Stimulated activated CD4-positive, alpha-beta T cell treated with anti-CD3 and anti-CD28 coated beads, Interleukin-1b, Interleukin-23, amount 100 ng/mL, for 1 hour (primary cell): ENCODE measurements at places on chromosomes 3 and 15.

DNA sequence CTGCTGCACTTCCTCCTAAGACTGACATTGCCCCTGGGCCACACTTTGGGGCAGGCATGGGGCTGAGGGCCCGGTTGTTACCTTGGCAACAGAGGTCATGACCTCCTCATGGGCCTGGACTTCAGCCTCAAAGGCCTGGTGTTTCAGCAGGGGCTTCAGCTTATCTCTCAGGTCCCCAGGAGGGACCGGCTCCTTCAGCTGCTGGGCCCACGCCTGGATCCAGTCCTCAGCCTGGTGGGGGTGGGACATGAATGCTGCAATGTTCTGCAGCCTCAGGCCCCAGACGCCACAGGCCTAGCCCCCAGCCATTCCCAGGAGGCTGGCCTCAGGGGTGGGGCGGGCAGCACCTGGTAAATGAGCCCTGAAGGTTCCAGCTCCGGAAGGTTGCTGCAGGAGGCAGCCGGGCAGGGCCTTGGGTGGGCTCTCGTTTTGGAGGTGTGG, 27.6 kb downstream of the SPTBN5 start:
- no peak for DNase-seq

GRCh38 chr15:63999177-63999576, 47.1 kb downstream of the DAPK2 start:
- DNase-seq: no peak

- DNase-seq: no peak
Observed at GRCh38 chr15:73637527-73637926, 4.3 kb upstream of the NPTN start.

DNA sequence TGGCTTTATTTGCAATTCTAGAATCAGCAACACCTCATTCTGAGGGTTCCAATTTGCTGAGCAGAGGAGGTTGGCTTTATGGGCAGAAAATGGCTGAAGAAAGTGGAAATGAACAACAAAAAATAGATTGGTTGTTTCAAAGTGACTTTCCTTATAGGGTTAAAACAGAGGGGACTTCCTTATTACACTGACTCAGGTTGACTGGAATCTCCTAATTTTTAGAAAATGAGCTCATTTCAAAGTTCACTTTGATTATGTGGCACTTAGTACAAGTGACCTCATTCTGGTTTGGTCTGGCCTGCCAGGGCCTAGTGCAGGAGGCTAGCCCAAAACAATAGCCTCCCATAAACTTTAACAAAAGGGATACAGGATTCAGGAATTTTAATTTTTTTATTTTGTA, 41.4 kb downstream of the NFKBIZ start:
- DNase-seq: no peak

- no peak for DNase-seq
Observed at GRCh38 chr15:70947351-70948335, 55.0 kb downstream of the LRRC49 start.

DNA sequence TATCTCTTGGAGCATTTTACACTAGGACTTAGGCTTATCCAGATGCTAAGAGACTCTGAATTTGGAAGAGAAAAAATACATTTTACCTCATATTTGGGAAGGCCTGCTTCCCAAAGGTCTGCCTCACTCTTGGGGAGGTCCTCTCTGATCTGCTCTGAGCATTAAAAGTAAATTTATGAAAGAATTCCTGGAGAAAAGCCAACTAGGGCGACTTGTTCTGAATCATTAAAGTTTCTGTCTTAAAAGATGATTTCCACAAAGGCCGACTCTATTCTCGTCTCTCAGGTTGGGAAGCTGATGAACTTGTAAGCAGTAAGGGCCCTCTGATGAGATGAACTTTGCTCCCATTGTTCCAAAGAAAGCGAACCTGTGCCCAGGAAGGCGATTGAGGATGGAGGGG, 48.7 kb upstream of the HES1 start:
- DNase-seq: no peak

DNA sequence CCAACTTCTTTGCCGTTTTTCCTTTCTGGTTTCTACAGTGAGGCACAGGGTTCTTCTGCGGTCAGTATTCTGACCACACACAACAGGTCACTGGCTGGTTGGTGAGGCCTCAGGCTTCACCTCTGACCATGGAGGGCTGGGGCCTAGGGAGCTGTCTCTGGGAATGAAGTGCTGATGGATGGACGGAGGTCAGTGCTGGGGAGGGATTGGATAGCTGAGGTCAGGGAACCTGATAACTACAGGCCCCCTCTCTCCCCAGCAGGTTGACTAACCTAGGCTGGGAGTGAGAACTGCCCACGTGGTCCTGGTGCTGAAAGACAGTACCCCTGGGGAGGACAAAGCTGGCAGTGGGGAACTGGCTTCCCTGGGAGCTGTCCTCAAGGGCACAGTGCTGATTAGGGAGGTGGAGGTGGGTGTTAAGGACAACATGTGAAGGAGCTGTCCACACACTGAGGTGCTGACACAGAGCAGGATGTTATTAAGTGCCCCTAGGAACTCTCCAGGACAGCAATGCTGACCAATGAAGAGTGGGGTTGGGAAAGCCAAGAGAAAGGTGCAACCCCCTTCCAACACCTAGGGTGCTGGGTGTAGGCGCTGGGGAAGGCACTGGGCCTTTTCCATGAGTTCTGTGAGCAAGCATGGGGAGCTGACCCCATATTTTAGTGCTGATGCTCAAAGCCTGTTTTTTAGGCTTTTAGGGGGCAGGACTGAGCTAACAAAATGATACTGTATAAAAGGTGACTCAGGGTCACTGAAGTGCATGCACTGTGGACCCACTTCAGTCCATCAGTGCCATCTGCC, 45.2 kb downstream of the ATP2B2 start:
- no peak for DNase-seq

DNA sequence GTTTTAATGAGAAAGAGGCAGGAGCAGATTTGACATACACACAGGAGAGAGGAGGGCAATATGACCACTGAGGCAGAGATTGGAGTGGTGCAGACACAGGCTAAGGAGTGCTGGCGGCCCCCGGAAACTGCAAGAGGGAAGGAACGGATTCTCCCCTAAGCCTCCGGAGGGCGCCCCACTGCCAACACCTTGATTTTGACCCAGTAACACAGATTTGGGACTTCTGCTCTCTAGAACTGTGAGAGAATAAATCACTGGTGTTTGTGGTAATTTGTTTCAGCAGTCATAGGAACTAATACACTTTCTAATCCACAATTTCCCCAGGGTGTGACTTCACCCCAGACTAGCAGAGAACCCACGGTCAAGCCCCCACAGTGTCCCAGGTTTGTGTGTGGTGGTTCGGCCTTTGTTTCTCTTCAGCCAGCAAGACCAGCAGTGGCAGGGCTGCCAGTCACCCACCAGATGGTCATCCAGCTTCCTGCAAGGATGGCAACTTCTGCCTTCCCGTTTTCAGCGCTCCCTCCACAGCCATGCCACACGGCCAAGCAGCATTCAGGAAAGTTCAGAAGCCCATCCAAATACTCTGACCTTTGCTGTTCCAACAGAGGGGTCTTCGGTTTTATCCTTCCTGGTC, 23.6 kb upstream of the TSPAN3 start:
- no peak for DNase-seq

GRCh38 chr3:154552338-154552737, 122.3 kb upstream of the GPR149 start:
- DNase-seq: no peak

GRCh38 chr3:194396859-194397756, 2.0 kb downstream of the GP5 start:
- no peak for DNase-seq

- no peak for DNase-seq
Observed at GRCh38 chr3:39453134-39453533, 14.3 kb upstream of the MOBP start.

GRCh38 chr15:95091444-95091843, 860.1 kb downstream of the MCTP2 start:
- no peak for DNase-seq

- no peak for DNase-seq
Observed at GRCh38 chr3:65856907-65857306, 181.8 kb downstream of the MAGI1 start.

GRCh38 chr15:98071786-98072185, 111.3 kb downstream of the ARRDC4 start:
- DNase-seq: no peak

GRCh38 chr15:61017627-61018026, 211.5 kb downstream of the RORA start:
- DNase-seq: no peak

- DNase-seq: no peak
Observed at GRCh38 chr3:15291589-15292541, 40.5 kb downstream of the SH3BP5 start.

GRCh38 chr3:136682740-136683312, 69.4 kb downstream of the STAG1 start:
- no peak for DNase-seq

GRCh38 chr15:81475926-81476325, 101.9 kb upstream of the TMC3 start:
- DNase-seq: no peak

- no peak for DNase-seq
Observed at GRCh38 chr3:174072675-174073074, 675.1 kb downstream of the NLGN1 start.

- no peak for DNase-seq
Observed at GRCh38 chr3:188976407-188976806, 195.4 kb upstream of the TPRG1 start.

DNA sequence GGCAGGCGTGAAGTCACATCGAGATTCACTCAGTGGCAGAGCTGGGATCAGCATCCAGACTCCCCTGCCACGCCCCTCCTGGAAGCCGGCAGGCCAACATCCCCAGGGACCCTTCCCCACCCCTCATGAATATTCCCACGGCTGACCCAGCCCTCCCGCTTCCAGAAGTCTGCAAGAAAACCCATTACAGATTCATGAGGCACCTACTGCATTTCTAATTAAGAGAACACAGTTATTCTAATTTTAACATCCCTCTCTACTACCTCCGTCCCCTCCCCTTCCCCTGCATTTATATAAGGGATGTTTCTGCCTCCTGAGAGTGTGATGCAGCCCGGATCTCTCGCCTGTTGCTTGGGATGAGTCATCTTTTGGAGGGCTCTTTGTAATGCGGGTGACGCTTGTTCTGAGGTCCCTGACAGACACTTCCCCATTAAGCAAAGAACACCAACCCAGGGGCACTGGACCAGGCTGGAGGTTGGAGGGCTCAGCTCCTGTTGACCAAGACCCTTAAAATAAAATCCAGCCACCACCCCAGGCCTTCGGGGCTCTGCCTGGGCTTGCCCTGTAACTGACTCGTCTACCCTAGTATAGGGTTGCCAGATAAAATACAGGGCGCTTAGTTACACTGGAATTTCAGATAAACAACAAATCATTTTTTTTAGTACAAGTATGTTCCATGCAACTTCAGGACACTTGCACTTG, 118.7 kb downstream of the NUP210 start:
- no peak for DNase-seq

DNA sequence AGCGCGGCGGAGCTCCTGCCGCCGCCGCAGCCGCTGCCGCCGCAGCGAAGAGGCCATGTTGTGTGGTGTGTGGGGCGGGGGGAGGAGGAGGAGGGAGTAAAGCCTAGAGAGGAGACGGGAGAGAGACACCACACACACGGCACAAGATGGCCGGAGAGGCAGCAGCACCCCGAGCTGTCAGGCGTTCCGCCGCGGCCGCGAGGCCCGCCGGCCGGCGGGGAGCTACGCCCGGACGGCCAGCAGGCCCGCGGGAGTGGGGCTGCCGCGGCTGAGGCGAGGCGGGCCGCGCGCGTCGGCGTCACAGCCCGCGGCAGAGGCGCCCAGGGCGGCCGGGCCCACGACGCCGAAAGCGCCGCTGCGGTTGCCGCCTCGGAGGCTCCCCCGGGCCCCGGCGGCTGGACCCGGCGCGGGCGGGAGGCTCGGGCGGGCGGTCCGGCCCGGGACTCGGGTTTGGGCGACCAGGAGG, 17.4 kb upstream of the CHD2 start:
- no peak for DNase-seq

DNA sequence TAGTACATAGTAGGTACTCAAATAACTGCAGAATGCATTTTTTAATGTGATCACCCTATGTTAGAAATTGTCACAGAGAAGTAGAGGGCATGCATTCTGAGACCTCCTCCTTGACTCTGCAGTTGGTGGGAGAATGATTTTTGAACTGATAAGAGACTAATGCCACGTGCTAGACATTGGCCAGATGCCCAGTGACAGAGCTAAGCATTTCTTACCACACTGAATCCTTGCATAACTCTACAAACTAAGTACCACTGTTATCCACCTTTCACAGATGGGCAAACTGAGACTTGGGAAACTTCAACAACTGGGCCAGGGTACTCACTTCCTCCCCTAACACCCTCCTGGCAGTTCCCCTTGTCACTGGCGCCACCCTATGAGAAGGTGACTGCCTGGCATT, 33.5 kb upstream of the SPATA12 start:
- DNase-seq: no peak

- no peak for DNase-seq
Observed at GRCh38 chr3:139312959-139313358, 30.9 kb upstream of the MRPS22 start.

- DNase-seq: no peak
Observed at GRCh38 chr3:100463002-100463401, 29.4 kb upstream of the TMEM45A start.

- DNase-seq: no peak
Observed at GRCh38 chr3:126113238-126113555, 29.3 kb upstream of the SLC41A3 start.

DNA sequence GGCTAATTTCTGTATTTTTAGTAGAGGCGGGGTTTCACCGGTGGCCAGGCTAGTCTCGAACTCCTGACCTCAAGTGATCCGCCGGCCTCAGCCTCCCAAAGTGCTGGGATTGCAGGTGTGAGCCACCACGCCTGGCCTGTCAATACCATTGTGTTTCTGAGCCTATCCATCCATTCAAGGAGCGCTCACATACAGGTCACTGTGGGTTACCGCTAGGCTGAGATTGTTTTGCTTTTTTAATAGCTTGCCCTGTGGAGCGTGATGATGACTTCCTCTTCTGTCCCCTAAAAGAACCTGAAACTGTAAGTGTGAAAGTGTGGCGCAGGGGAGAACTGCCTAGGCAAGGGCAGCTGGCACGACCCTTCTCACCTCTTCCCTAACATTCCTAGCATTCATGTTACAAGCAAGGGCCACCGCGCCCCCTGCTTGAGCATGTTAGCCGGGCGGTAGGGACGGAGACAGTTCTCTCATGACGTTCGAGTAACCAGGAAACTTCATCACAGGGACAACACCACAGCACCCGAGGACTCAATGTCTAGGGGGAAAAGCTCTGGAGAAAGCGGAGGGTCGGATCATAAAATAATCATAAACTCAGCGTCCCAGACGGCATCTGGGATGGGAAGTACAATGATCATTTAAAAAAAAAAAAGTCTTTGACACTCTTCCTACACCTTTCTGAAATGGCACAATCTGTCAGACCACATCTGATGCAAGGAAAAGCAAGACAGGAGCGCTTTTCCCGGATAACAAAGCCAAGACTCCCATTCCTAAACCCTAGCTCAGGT, 790 bp downstream of the LAMP3 start:
- DNase-seq: no peak

GRCh38 chr3:50246517-50246954, 10.5 kb downstream of the GNAI2 start:
- peak; percentile 50 for DNase-seq

- DNase-seq: no peak
Observed at GRCh38 chr3:195899701-195900435, 8.5 kb downstream of the TNK2 start.

DNA sequence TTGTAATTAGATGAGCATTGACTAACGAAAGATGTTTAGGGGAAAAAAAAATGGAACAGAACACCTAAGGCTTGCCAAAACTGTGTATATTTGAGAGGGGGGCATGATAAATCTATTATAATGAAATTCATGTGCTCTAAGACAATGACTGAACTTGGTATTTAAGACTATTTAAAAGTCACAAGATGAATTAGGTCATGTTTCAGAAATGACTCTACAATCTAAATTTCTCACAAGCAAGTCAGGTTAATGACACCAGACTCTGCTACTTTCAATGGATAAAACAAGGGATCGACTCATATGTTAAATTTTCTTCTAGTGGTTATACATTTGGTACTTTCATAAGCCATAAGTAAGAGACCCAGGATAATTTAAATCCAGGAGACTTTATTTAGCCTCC, 78.4 kb downstream of the DUT start:
- DNase-seq: no peak
